Esophagus mucosa (tissue), 1 donor: ENCODE measurements at places on chromosomes 11 and 22.

- ATAC-seq = no peak
These were observed 785.2 kb downstream of the KCNA4 start for GRCh38 chr11:29231586-29231985.

- no peak for ATAC-seq
These were observed 17.0 kb downstream of the RRAS2 start for GRCh38 chr11:14341968-14342367.

GRCh38 chr11:112583261-112583893, 322.7 kb upstream of the PLET1 start:
- no peak for ATAC-seq

GRCh38 chr11:14645015-14645912, 1.7 kb downstream of the PDE3B start:
- no peak for ATAC-seq

- no peak for ATAC-seq
These were observed 152.0 kb upstream of the TENM4 start for GRCh38 chr11:79592824-79593223.

- ATAC-seq = no peak
These were observed 29.6 kb downstream of the TOM1 start for GRCh38 chr22:35329114-35329847.

GRCh38 chr11:113643006-113643585, 63.0 kb downstream of the TMPRSS5 start:
- no peak for ATAC-seq

GRCh38 chr11:69218271-69218682, 62.5 kb downstream of the SMIM38 start:
- no peak for ATAC-seq

DNA sequence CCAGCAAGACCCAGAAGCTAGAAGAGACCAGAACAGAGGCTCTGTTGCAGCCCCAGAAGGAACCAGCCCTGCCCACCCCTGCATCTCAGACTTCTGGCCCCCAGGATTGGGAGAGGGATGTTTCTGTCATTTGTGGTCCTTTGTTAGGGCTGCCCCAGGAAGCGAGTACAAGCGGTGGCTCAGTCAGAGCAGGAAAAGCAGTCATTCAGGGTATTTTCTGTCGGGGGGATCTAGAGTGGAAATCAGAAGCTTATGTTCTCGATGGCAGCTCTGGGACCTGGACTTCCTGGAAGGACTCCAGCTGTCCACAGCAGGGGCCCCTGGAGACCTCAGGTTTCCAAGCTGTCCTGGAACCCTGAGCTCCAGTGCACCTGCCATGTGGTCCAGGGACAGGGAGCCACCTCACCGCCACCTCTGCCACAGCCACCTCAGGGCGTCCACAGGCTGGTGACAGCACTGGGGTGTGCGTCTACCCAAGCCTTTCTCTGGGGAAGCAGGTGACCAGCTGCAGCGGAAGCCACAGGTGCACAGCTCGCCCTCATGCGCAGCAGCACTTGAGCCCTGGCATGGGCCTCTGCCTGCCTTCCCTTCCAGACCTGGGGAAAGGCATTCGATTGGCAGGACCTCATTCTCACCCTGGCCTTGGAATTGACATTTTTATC, 2.6 kb downstream of the KRTAP5-5 start:
- ATAC-seq = no peak

DNA sequence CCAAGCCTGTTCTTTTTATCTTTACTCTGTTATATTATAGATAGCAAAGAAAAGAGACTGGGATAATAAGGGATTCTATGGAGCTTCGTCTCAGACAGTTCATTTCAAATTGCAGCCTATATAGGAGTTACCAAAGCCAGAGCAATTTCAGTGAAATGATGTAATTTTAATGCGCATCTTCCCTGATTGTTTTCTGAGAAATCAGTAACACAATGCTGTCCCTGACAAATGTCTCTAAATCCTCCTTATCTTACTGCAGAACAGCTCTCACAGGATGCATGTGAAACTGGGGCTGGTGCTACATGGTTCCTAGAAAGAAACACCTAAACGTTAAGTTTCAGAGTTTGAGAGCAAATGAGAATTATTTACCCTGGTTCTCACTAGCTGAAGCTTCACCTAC, 467.9 kb upstream of the ANO3 start:
- ATAC-seq = no peak

DNA sequence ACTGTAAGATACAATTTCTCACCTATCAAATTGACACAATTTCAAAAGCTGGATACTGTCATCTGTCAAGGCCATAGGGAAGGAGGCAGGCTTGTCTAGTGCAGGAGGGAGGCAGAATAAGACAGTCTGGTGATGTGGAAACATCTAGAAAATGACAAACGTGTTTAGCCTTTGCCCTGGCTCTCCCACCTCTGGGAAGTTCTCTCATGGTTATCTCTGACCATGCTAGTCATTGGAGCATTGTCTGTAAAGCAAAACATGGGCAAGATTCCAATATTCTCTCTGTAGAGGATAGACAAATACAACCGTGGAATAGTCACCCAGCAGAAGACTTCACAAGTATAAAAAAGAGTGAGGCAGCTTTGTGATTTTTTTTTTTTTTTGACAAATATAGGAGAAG, 9.1 kb upstream of the SERHL2 start:
- no peak for ATAC-seq

GRCh38 chr11:101860696-101861427, 53.9 kb upstream of the CEP126 start:
- ATAC-seq = peak; percentile 72

DNA sequence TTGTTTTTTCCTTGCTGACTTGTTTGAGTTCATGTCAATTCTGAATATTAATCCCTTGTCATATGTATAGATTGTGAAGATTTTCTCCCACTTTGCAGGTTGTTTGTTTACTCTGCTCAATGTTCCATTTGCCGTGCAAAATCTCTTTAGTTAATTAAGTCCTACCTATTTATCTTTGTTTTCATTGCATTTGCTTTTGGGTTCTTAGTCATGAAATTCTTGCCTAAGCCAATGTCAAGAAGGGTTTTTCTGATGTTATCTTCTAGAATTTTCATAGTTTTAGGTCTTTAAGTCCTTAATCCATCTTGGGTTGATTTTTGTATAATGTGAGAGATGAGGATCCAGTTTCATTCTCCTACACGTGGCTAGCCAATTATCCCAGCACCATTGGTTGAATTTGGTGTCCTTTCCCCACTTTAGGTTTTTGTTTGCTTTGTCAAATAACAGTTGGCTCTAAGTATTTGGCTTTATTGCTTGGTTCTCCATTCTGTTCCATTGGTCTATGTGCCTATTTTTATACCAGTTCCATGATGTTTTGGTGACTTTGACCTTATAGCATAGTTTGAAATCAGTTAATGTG, 163.1 kb upstream of the PGR start:
- no peak for ATAC-seq

GRCh38 chr11:131681920-131682319, 311.5 kb downstream of the NTM start:
- no peak for ATAC-seq

DNA sequence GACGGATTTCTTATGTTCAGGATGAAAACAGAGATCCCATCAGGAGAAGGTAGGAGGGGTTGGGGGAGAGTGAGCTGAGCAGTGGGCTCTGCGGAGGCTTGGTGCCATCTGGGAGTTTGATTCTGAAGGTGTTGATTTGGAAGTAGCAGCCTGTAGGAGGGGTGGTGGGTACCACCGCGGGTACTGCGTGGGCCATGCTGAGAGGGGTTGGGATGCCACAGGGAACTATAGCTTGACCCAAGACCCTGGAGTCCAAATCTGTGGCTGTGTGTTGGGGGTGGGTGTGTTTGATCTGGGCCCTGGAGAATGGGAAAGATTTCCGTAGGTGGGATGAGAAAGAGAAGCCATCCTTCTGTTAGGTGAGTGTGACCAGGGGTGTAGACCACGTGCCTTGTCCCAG, 5.0 kb downstream of the INCENP start:
- no peak for ATAC-seq
